ENCODE measurements at places on chromosomes 3 and 15.

DNA sequence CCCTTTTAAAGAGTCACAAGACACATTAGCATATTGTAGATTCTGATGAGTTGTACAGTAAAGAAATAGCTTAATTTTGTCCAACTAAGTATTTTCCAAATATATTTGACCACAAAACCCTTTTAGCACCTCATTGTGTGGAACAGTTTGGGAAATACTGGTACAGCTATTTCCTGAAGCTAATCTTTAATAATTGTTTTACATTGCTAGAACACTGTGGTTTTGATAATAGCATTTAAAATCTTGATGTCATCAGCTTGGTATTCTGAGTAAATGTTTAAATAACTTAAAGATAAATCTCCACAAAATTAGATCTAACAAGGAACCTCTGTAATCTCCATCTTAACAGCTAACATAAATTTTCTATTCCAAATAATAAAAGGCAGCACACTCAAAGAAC is 140.0 kb upstream of the MLF1 start:
- no peak for DNase-seq

GRCh38 chr15:62462268-62462667 is 297.2 kb upstream of the C2CD4B start:
- no peak for DNase-seq

- no peak for DNase-seq
Measured at GRCh38 chr15:89068325-89068784, 19.9 kb upstream of the ABHD2 start.

DNA sequence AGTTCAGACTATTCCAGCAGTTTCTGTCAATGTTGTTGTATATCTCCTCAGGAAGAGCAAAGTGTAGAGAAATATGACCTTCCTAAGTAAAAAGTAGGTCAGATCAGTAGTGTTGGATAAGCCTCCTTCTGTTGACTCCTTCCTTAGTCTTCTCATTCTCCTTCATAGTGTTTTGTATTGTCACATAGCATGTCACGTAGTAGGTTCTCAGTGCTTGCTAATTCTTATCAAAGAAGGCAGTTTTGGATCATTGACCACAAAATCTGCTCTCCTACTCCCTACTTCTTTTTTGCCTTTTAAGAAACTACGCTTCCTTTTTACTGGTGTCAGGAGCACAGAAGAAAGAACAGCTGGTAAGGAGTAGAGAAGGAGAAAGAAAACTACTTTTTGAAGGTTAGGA is 1.0 kb upstream of the MGA start:
- no peak for DNase-seq

- no peak for DNase-seq
Measured at GRCh38 chr15:91966194-91966552, 112.7 kb downstream of the SLCO3A1 start.

DNA sequence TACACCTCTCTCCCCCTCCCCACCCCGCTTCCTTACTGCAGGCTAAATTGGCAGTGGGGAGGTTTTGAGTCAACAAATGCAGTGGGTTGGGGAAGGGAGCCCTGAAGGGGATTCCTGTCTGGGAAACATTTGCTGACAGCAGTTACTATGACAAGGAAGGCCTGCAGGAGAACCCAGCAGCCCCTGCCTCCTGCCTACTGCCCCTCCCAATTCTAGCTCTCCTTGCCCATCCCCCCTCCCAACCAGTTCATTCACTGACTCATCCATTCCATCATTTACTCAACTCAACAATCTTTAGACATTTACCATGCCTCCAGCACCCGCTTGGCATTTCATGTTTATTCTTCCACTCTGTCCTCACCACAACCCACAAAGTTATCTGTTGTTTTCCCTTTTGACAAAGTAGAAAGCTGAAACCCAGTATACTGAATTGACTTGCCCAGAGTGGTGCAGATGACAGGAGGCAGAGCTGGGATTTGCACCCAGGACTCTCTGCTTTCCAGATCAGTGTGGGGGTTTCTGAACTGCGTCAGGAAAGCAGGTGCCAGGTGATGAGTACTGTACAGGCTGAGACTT is 75.0 kb downstream of the MAGEF1 start:
- DNase-seq: no peak

GRCh38 chr15:63729115-63729884 is 104.4 kb downstream of the HERC1 start:
- no peak for DNase-seq

GRCh38 chr3:188925376-188925775 is 246.4 kb upstream of the TPRG1 start:
- no peak for DNase-seq

- no peak for DNase-seq
Measured at GRCh38 chr3:13518516-13518953, 30.4 kb upstream of the FBLN2 start.

DNA sequence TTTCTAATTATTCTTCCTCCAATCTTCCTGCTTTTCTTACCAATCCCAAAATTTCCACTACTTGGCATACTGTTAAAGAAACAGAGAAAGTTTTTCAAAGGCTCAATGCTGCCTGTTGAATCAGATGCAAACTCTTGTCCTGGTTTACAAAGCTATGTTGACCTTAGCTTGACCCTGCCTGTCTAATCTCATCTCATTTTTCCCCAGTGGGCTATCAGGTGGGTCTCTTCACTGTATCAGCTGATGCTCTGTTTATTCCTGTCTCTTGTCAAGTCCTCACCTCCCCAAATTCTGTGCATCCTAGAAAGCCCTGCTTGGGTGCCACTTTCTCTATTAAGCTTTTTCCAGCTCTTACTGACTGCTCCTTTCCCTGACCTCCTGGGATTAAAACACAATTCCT is 18.2 kb downstream of the NFKBIZ start:
- DNase-seq: no peak

DNA sequence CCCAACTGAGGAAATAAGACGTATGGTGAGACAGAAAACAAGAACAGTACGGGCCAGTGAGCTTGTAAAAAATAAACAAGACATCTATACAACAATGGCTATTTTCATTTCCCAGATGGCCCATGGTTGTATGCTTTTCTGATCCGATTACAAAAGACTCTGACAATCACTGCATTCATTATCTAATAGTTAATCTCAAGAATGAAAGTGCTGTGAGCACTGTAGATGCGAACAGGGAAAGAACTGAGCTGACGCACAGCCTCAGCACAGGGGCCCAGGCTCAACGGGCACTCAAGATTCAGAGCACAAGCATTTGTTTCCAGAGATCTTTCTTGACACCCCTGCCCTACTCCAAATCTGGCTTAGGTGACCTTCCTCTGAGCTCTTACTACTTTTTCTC is 6.9 kb downstream of the MTMR10 start:
- DNase-seq: no peak

DNA sequence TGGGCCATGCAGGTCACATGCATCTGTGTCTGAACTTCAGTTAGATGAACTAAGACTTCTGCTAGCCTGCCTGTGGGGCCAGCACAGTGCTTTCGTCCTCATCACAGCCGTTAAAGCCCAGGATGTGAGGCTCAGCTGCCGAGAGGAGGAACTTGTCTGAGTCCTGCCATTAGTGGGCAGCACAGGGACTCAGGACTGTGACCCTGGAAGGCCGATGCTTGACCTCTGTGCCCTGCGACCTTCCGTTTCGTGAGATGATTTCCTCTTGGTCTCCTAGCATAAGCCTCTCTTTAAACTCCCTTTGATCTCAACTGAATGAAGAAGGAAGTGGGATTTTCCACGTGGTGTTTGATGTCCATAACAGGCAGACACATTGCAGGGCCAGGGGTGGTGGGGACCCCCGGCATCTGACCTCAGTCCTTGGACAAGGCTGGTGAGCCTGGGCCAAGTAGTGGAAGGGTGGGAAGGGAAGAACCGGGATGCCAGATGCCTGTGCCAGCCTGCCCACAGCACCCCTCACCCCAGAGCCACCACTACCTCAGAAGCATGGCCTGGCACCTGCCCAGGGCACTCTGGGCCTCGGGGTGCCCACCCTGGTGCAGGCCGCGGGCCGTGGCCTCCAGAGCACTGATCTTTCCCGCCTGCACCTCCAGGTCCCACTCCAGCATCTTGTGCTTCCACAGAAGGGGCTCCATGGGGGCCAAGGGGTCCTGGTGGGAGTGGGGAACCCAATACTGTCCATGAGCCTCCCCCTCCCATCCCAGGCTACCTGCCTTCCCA is 21.6 kb downstream of the PLA2G4B start:
- no peak for DNase-seq

DNA sequence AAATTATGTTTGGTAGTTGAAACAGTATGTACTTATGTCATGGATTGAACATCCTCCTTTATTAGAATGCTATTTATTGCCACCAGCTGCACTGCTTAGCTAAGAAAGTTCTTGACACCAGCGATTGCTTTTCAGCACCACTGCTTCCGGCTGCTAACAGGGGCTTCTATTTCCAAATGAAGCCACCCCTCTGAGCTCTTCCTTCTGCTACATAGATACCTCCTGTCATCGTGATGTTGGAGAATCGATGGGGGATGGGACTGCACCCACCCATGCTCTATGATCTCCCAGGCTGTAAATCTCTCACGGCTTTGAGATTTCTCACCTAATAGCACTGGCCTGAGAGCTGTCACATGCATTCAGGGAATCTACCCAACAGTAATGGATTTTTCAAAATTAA is 259.2 kb downstream of the MEIS2 start:
- DNase-seq: no peak

DNA sequence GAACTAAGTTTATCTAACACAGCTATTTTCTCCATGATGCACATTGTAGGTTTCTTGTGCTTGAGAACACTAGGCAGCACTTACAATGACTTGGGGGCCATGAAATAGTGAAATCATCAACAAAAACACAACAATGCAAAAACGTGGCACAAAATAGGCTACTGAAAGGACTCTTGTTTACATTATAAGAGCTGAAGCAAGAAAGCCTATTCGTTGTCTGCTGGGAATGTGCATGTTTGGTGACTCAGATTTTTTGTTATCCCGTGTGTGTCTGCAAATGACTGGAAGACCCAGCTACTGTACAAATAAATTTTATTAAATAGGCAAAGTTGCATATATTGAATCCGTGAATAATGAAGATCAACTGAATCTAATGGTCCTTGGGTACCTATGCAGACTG is 85.0 kb downstream of the TCF12 start:
- no peak for DNase-seq

- no peak for DNase-seq
Measured at GRCh38 chr15:71752128-71752527, 58.2 kb upstream of the NR2E3 start.

- DNase-seq: no peak
Measured at GRCh38 chr3:32391643-32392535, at the start of gene CMTM7. Gene CMTM7 (plus strand): TSS chr3:32391853. CDS start chr3:32391907, 54 bp downstream.

DNA sequence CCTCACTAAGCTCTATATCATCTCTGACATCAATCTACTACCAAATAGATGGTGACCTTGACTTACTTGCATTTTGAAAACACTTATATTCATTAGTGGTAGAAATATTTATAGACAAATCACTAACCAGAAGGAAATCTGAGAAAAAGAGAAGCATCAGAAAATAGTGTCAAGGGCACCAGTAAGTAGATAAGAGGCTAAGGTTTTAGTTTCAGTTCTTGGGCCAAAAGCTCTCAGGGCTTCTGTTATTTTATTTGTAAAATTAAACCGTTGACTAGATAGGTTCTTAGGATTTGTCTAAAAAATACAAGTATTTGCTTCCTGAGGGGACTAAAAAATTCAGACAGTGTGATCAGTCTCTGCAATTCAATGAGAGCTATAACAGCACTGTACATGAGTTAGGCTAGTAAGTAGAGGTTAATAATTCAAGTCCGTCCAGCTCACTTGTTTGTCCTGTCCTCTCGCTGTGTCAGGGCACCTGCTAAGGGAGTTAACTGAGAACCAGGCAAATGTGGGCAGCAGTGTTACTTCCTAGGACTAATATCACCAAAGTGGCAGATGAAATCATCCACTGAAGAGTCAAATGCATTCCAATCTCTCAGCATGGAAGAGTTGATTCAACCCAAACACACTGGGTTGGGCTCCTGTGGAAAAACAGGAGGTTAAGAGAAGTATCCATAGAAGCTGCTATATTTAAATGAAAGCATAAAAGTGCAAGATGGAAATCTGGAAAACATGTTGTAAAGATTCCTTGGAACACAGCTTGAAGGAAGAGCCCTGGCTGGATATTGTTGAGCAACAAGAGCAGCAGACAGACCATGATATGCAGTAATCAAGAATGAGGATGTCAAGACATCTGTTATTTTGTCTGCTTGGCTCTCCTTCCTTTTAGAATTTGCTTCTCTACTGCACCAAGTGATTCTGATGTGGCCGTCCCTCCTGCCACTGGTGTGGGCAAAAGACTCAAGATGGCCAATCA is 134.9 kb upstream of the ZBTB20 start:
- no peak for DNase-seq

DNA sequence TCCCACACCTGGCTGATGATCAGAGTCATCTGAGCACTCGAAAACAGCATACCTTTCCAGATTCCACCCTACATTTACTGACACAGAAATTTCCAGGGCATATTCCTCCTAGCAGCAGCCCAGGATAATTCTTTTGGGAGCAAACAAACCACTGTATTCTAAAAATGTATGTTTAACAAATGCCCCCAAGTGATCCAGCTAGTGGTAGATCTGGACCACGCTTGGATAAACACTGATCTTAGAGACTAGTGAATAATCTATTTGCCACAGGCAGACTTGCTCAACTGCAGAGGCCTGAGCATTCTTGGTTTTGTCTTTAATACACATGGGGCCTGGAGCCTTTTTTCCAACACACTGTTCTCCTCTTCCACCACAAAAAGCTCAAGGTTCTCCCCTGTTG is 89.6 kb downstream of the TM4SF4 start:
- DNase-seq: no peak

DNA sequence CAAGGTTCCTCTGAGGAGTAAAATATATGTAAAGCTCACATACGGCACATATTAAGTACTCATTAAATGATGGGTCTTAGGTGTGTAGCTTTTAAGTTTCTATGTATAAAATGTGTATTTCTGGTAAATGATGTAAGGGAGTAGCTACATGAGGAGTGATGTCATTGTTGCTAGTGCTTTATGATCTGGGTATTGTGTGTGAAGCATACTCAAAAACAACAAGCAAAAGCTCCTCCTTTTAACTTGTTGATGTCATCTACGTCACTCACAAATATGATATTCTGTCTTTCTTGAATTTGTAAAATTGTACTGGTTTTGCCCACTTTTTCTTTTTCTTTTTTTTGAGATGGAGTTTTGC is 1.4 kb upstream of the HERC1 start:
- no peak for DNase-seq

GRCh38 chr3:10981961-10982360 is 10.6 kb upstream of the SLC6A1 start:
- no peak for DNase-seq

DNA sequence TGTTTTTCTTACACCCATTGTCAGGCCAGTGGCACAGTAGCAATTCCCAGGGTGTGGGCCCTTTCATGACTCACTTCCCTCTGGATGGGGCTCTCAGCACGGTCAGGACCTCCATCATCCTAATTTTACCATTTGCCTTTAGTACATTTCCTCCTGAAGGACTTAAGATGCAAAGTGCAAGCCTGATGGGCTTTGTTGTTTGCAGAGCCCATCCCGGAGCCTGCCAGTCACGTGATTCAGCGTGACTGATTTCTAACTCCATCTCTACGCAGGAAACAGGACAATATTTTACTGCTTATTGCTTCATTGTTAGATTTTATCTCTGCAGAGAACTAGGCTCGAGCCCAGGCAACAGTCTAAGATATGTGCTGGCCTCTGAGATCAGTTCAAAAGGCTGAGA is 223.7 kb downstream of the PDZRN3 start:
- no peak for DNase-seq

- no peak for DNase-seq
Measured at GRCh38 chr15:80456517-80457492, 52.6 kb downstream of the ARNT2 start.

All from stimulated activated CD4-positive, alpha-beta T cell treated with anti-CD3 and anti-CD28 coated beads, Interleukin-1b, Interleukin-23, amount 100 ng/mL, for 1 hour (primary cell).